Stimulated activated CD4-positive, alpha-beta T cell treated with anti-CD3 and anti-CD28 coated beads, Interleukin-1b, Interleukin-23, amount 100 ng/mL, for 1 hour (primary cell): ENCODE measurements at places on chromosomes 6 and 20.

- no peak for DNase-seq
Observed at GRCh38 chr6:156928126-156928525, 150.9 kb downstream of the ARID1B start.

DNA sequence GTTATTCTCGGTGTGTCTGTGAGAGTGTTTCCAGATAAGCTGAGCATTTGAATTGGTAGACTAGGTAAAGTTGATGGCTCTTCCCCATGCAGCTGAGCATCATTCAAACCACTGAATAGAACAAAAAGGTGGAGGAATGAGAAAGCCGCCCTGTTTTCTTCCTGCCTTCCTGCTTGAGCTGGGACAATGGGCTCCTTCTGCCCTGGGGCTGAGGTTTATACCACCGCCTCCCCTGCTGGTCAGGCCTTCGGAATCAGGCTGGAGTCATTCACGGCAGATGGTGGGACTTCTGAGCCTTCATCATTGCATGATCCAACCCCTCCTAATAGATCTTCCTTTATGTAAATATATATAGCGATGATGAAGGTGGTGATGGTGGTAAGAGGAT is 124.9 kb downstream of the ANKRD60 start:
- DNase-seq, result no peak

GRCh38 chr20:40932436-40932835 is 96.2 kb upstream of the TOP1 start:
- no peak for DNase-seq

DNA sequence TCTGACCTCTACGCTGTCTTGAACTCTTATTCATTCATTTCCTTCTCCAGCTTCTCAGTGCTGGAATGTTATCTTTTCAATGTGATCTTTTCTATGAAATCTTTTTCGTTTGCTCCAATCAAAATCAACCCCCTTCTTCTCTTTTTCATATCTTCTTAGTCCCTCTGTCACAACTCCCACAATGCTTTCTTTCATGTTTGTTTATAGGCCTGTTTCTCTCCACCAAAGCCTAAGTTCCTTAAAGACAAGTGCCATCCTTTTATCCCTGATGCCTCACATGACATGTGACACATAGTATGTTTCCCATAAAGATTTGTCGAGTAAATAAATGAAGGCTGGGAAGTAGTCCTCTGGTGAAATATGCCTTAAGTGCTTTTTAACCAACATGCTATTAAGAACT is 38.1 kb downstream of the CRYBG1 start:
- no peak for DNase-seq

DNA sequence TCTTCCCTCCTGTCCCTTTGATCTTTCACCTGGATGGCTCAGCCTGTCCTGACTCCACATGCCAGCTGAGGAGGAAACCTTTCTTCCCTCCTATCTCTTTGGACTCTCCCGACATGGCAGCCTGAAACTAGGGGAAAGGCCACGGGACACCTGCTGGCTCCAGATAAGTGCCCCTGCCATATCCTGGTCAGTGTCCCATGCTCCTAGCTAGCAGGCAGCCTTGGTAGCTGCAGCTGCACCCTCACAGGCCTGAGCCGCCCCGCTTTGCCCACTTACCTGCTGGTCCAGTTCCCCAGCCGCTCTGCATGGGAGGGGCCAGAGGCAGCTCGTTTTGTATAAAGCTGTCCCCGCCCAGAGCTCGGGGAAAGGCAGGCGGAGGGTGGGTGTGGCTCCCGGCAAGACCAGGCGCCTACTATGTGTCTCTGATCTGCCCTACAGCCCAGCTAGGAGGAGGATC is 7.4 kb upstream of the SLC52A3 start:
- DNase-seq, result no peak

DNA sequence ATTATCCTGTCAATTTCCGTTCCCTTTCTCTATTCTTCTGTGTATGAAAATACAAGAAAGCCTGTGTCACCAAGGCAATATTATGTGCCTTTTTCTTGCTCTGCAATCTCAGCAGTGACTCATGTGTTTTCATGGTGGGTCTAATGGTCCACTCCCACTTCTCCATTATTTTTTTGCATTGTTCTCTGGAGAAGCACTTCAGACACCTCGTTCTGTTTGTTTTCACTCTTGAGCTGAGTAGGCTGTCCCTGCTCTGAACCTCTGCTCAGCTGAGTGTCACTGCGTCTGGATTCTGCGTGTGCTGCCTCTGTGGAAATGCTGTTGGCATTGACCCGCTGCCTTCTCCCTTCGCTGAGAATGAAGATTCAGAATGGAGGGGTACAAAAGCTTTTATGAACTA is 230.6 kb downstream of the TMEM242 start:
- no peak for DNase-seq

DNA sequence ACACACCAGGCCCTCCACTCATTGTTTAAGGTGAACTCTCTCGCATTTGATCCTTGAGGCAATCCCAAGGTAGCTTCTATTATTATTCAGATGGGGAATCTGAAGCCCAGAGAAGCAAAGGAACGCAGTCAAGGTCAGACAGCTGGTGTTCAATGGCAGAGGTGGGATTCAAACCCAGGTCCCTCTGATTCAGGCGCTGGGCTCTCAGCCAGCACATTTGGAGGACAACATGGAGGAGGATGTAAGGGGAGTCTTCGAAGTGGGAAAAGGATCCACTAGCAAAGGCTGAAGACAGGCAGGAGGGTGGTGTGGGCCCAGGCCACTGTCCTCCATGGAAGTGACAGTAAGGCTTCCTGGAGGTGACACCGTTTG is 13.9 kb upstream of the TTPAL start:
- DNase-seq, result no peak

- DNase-seq, result no peak
Observed at GRCh38 chr20:22490287-22491193, 93.8 kb downstream of the FOXA2 start.

GRCh38 chr20:13336308-13337089 is 115.4 kb downstream of the ISM1 start:
- no peak for DNase-seq

GRCh38 chr20:18390201-18390600 is 76.6 kb downstream of the DZANK1 start:
- DNase-seq, result no peak

GRCh38 chr6:152783217-152783878 is 32.8 kb downstream of the VIP start:
- no peak for DNase-seq

DNA sequence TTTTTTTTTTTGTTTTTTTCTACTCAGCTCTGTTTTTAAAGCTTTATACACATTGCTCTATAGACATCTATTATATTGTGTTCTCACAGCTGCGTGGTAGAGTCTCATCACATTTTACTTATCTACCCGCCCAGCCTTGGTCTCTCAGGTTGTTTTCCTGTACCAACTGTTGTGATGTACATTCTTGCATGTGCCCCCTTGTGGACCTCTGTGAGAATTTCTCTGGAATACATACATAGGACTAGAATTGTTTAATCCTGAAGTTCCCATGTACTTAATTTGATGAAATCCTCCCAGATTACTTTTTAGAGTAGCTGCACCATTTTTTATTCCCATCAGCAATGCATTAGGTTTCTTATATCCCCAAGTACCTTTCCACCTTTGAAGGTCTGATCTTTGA is 40.4 kb upstream of the TINAG start:
- DNase-seq, result no peak

DNA sequence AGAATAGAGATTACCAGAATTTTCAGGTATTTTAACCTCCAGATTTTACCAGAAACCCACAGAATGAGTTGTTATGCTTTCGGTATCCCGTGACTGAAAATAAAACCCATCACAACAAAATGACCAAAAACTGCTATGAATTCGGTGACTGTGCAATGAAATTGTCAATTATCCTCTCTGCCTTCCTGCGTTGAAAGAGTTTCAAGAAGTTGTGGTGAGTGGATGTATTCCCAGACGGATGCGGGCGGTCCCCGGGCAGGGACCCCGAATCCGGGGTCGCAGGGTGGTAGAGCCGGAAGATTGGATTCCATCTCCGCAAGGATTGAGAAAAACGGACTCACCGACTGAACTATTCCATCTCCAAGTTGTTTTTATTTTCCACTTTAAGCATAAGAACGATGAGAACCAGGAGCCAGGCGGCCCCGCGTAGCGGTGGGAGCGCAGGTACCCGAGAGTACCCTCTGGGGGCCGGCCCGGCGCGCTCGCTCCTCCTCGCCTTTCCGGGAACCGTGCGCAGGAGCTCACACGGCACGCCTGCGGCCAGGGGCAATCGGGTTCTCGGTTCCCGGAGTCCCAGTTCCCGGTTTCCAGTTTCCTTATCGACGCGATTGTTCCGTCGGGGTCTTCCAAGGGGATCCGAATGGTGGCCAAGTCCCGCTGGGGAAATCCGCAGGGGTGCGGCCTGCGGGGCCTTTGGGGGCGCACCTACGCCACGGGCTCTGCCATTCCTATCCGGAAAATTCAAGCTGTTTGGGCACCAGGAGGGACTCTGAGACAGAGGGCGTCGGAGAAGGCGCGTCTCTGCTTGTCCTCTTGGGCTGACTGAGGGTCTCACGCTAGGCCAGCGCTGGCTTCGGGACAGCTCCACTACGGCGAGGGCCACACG is 104.9 kb upstream of the PRDM1 start:
- DNase-seq, result no peak

DNA sequence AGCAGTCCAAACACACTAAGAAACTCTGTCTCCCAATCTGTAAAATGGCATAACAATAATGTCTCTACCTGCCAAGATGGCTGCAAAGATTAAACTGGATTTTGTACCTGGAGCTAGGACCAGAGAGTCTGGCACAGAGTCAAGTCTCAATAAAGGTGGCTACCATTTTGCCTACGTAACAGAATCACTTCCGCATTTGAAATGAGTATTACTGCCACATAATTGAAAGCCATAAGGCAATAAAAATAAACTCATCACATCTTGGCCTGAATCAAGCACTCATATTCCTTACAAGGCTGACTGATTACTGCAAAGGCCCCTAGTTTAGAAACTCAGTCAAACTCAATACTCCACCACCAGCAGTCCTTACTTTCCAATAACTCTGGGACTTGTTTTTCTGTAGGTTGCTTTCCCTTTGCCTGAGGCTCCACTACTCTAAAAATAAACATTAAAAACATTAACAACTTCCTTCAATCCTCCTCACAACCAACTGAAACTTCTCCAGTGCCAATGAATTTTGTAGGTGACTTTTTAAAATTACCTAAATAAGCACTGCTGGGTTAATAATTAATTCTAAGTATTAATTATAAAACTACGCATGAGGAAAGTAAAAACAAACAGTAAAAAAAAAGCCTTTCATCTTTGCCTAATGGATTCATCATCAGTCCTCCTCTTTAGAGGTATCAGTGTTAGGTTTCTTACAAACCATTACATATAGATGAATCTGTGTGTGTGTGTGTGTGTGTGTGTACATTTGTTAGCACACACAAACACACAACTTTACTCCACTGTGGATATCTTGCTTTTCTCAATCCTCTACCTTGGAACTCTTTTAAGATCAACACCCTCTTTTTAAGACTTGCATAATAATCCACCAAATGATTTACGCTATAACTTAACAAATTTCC is 3.7 kb downstream of the KIF16B start:
- no peak for DNase-seq

GRCh38 chr6:84249724-84250123 is 22.3 kb upstream of the CEP162 start:
- no peak for DNase-seq

GRCh38 chr6:137148306-137149034 is 25.0 kb downstream of the IL22RA2 start:
- no peak for DNase-seq

DNA sequence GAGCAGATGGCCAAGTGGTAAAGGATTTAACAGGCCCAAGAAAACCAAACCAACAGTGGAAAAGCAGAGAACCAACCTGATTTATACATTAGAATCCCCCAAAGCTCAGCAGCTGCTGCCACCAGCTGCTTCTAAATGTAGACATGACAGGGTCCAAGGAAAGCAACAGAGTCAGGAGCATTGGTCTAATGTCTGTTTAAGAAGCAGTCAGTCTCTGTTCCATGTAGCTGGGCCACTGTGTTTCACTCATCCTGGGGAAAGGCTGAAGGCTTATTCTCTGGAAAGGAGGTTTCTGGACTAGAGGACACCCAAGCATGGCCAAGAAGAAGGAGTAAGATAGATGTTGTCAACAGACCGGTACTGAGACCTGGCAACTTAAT is 75.4 kb downstream of the TMEM244 start:
- DNase-seq, result no peak

GRCh38 chr20:53104884-53105283 is 132.7 kb downstream of the TSHZ2 start:
- DNase-seq, result no peak

- no peak for DNase-seq
Observed at GRCh38 chr6:84309336-84309735, 81.9 kb upstream of the CEP162 start.

- DNase-seq, result no peak
Observed at GRCh38 chr6:113328886-113329381, 528.2 kb upstream of the MARCKS start.

- no peak for DNase-seq
Observed at GRCh38 chr6:130943738-130944137, 116.5 kb downstream of the SMLR1 start.

GRCh38 chr20:49712996-49713752 is 504 bp downstream of the B4GALT5 start:
- no peak for DNase-seq

DNA sequence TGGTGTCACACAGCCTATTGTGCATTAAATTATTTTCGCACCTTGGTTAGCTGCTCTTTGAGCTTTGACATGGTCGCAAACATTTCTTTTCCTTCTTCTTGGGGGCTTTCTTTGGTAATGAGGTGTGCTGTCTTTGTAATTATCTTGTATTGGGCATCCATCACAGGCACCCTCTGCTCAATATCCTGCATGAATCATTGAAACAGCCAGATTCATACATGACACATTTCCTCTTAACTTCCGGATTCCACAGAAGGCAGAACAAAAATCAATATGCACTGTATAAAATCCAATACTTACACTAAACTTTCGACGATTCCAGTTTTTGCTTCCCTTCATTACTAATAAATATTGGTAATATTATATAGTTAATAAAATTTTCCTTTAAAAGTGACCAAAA is 175.6 kb downstream of the SYNE1 start:
- no peak for DNase-seq

DNA sequence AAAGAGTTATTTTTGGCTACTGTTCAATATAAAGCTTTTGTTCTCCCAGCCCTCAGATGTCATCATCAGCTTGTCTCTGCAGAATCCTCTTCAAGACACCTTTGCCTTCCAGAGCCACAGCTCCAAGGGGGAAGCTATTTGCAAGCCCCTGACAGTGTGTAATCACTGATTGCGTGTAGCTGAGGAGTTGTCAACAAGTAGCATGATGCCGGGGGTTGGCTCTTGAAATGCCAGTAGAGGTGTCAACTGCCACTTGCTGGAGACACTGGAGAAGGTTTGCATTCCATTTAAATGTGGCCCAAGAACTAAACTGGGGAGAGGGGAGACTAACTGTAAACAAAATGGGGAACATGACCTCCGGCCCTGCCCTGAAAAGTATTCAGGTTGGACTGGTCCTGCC is 44.3 kb upstream of the PDYN start:
- DNase-seq, result no peak

DNA sequence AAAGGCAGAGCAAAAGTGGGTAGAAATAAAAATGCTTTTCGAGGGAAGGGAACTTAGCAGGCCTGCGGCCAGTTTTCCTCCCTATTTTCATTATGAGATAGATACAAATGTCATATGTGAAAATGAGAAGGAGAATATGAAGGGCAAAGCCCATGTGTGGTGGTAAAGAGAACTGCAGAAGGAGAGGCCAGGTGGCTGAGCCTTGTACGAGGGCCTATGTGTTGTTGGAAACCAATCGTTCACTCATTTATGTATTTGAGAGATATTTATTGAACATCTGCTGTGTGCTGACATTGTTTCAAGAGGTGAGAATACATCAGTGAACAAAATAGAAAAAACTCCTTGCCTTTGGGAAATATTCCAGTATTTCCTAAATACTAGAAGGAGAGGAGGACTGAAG is 147.7 kb downstream of the SH3BGRL2 start:
- no peak for DNase-seq

GRCh38 chr6:32982702-32983492 is 14.5 kb downstream of the BRD2 start:
- no peak for DNase-seq
